ENCODE measurements at places on chromosomes 3 and 15.

DNA sequence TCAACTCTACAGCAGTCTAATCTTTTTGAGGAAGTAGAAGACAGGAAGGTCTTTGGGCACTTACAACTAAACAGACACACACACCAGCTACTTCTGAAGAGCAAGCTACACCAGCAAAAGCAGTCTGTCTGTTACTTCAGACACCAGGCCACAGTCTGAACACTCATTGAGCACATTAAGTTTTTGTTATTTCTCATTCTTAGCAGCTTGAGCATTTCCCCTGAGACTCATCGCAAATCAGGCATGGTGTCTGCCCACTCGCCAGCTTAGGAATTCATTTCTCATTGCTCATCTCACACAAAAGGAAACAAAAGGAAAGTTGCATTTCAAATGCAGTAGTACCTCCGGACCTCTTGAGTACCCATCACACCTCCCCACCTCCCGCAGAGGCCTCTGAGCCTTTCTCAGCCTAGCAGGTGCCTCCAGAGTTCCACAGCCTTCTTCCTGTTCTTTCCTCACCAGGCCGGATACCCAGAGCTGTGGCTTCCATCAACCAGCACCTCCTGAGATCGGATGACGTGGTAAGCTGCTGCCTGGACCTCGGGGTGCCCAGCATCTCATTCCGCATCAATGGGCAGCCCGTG is 302.0 kb downstream of the RYR3 start:
- DNase-seq: no peak

GRCh38 chr3:151903501-151903991 is 30.1 kb downstream of the SUCNR1 start:
- DNase-seq: no peak

GRCh38 chr3:45606991-45607712 is 12.6 kb downstream of the LIMD1 start:
- DNase-seq: no peak

DNA sequence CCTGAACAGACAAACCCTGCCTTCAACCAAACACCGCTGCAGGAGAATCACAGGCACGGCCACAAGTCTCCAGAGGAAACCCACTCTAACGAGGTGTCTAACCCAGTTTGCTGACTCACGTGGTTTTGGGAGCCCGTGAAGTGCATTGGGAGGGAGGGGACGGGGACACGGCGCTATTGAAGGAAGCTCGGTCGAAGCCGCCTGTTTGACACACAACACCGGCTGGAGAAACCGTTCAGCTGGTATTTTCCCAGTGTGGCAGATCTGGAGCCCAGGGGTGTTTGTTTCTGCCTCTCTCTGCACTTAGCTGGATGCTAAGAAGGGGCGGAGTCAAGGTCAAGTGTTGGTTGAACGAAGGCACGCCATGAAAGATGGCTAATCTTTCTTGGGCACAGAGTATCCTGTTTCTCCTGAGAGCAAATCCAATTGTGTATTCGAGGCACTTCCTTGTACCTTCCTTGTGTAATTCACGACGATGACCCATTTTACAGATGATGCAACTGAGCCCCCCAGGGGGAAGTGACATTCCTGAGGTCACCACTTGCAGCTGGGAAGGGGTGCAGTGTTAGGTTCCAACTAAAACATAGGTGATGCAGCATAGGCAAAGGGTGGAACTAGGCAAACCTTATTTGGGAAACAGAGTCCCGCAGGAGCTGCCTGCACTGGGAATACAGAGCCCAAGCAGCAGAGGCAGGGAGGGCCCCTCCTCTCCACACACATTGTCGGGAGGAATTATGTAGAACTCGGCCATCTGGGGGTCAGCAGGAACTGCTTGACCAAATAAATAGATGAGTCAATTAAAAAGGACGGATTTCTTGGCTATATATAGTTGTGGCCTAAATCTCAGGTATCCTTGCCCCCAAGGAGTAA is 22.5 kb downstream of the SLC6A6 start:
- DNase-seq: no peak

- no peak for DNase-seq
Observed at GRCh38 chr3:42804831-42805132, 492 bp upstream of the HIGD1A start.

GRCh38 chr15:99249270-99249841 is at the start of gene TTC23:
TSS of gene TTC23 (minus strand) at chr15:99249581. CDS start at chr15:99228712, 20,869 bp downstream.
- DNase-seq: no peak

DNA sequence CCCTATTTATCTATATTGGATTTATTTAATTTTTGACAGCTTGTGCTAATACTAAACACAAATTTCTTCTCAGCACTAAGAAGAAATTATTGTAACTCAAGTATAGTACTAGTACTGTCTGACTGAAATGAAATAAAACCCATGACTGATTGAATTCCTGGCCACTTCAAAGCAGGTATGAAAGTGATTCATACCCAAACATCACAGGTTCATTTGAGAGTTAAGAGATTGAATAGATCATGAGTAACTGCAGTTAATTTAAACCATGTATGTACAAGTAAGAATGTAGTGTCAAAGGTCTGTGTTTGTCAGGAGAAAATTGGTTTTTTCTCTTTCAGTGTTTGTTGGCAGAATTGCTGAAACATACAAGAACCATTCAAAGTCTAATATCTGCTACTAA is 332.0 kb upstream of the GRM7 start:
- DNase-seq: no peak

DNA sequence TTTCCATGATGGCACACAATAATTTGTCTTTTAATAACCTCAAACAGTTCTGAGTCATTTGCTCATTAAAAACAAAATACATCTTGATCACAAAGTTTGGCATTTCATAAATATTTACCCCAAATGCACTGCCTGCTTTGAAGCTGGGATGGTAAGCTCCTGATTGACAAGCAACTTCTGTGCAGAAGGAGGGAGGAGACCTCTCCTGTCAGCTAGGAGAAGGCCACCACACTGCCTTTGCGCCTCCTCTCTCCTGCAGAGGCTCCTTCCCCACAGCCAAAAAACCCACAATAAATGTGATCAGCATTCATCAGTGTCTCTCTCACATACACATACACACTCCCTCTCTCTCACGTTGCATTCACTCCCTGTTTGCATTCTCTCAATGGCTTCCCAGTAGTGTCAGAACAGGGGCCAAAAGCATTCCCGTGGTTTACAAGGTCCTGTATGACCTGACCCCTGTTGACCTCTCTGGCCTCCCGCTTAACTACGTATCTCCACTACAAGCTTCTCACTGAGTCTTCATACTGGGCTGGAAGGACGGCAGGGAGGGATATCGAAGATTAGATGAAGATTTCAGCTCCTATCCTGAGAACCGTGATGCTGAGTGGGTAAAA is 216.4 kb downstream of the FOXP1 start:
- DNase-seq: no peak

DNA sequence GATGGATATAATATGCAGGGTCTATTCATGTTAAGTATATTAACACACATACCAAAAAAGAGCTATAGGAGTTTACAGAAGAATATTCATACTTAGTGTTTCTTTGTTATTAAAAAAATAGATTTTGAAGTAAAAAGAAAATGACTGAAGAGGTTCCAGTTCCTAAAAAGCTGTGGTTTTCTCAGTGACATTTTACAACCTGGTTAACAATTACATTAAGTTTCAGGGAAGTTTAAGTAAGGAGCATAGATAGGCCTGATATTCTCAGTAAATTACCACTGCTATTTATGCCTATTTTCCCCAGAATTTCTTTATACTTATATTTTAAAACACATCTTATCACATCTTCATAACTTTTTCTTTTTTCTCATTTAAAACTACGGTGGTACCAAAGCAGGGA is 43.6 kb upstream of the SPTSSB start:
- no peak for DNase-seq

DNA sequence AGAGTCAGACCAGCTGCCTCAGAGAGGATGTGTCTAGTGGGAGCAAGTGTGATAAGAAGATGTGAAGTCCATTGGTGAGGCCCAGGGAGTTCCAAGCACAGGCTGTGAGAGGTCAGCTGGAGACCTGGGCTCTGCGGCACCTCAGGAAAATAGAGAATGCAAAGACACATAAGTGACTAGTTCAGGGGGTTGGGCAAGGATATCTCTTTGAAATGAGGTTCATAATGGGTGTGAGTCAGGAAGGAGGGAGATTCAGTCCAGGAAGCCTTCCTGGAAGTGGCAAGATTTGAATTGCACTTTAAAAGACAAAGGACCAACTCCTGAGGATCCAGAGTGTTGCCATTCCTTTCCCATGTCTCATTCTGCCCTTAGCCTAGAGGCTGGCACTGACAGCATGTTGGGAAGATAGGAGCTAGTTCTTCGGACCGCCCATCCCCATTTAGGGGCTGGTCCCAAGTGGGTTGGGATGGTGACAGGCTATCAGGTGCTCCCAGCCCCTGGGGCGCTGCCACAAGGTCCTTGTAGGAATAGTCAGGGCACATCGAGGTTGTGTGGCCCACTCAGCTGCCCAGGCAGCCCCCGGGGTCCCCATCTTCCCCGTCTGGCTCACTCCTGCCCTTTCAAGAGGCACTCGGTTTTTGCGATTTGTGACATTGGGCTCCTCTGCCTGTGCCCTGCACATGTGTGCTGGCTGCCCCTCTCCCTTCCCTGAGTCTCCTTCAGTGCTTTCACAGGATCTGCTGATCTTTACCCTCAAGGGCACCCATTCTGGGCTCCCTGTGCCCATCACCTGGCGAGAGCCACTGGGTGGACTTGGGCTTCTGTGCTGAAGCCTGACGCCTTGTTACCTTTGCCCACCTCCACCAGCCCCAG is 23.7 kb downstream of the ESYT3 start:
- DNase-seq: no peak

- no peak for DNase-seq
Observed at GRCh38 chr3:51519848-51520247, 18.7 kb upstream of the RAD54L2 start.

- no peak for DNase-seq
Observed at GRCh38 chr15:59439576-59439975, 1.6 kb downstream of the FAM81A start.
